Osteoblast (primary cell): ENCODE measurements at places on chromosomes 5 and 9. TPM values are rescaled to one million over a fixed set of nuclear protein-coding genes. Genes with fewer than 3 reads are reported as not detected.

The CLIC3 gene
- 1.5 and 2.5 TPM in 2 replicates for total RNA-seq

The UBE2QL1 gene
- under 0.01 and 0.29 TPM in 2 replicates for total RNA-seq

The CTSV gene
- 0.29 and 0.36 TPM in 2 replicates for total RNA-seq

The TLX3 gene
- total RNA-seq: not detected in 2 replicates

The NRG2 gene
- total RNA-seq: 0.72 and 0.88 TPM in 2 replicates

The RFX3 gene
- 1.4 and 2.9 TPM in 2 replicates for total RNA-seq

GRCh38 chr9:15909297-15909696, 356.5 kb downstream of the CCDC171 start:
- H3K4me3 ChIP-seq: no peak overlapping the region
- no peak for DNase-seq
- no peak overlapping the region for H3K27ac ChIP-seq
- no peaks in the 10 kb centered on the region for H3K36me3 ChIP-seq
- H3K4me1 ChIP-seq: no peaks in the 10 kb centered on the region
- H3K27me3 ChIP-seq: no peaks in the 10 kb centered on the region

DNA sequence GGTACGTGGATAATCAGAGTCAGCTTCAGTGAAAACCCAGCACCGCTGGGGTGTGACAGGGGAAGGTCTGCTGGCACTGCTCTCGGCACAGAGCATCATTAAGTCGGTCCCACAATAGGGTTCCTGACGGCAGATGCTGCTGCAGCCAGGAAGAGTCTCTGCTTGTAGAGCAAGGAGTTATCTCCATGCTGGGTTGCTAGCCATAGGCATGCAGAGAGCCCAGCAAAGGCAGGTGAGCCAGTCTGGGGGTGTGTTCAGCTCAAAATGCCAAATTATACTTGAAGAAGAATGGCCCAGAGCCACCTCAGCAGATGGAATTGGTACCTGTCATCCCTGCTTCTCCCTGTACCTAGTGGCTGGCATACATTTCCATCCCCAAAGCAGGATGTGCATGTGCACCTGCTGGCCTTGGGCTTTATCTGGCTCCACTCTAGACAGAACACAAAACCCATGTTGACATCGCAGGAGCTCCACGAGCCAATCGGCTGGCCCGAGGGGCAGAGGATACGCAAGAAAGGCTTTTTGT, 100.8 kb downstream of the WDR41 start:
- no peak for DNase-seq
- H3K27me3 ChIP-seq: no peaks in the 10 kb centered on the region
- no peaks in the 10 kb centered on the region for H3K36me3 ChIP-seq

DNA sequence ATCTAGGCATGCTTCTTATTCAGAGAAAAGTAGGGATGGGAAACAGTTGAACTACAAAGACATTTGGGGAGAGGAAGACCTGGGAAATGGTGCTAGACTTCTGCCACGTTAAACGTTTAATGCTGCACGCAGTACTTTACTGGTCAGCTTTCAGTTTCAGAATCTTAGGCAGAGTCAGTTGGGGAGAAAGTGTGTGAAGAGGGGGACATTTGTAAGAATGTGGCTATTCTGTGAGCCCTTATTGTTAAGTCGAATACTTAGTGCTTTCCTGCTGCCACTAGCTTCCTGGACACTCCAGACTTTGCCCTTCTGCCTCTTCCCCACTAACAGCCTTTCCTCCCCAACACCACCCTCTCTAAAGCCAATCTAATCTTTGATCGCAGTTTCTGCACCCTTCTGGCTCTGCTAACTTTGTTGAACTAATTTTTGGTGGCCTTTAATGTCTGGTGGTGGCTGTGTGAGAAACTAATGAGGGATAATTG, 6.1 kb downstream of the CYSTM1 start:
- H3K27ac ChIP-seq: peak overlapping the region; percentile 38
- no peaks in the 10 kb centered on the region for H3K27me3 ChIP-seq
- H3K4me3 ChIP-seq: peak overlapping the region; percentile 31

- peak overlapping the region; percentile 72 for H3K27ac ChIP-seq
- no peak for DNase-seq
- H3K4me1 ChIP-seq: peaks cover 55% of the 10 kb centered on the region
- no peak overlapping the region for H3K4me3 ChIP-seq
Observed at GRCh38 chr9:114900942-114901802, 29.2 kb downstream of the TNFSF8 start.

- H3K27me3 ChIP-seq: no peaks in the 10 kb centered on the region
- H3K36me3 ChIP-seq: no peaks in the 10 kb centered on the region
- no peak for DNase-seq
Observed at GRCh38 chr9:72089451-72090130, 29.2 kb upstream of the C9orf57 start.

DNA sequence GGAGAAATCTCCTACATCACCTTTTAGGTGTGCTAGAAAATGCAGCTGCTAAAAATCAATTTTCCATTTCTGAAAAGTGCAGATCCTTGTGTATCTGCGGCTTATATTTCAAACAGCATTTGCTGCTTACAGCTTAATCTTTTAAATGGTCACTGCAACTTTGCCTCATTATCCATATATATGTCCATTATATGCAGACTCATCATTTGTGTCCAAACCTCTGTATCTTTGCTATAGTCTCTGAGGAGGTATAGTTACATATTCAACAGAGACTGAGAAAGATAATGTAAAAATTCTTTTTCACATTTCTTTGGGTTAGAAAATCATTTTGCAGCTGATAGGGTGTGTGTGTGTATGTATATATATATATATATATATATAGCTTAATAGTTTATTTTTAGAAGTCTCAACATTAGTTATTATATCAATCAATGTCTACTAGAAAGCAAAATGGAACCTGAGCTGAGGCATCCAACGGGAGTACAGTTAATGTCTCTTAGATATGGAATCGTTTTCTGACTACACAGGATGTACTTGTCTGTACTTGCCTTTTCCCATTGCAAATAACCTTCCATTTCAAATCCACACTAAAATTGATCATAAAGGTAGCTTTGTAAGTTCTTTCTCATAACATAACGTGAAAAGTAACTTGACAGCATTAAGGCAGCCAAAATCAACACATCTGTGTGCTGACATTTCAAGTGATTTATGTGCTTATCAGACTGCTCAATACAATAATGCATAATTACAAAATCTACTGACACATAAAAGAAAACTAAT, 267.0 kb upstream of the HAPLN1 start:
- no peak for DNase-seq
- H3K27me3 ChIP-seq: no peaks in the 10 kb centered on the region
- H3K36me3 ChIP-seq: no peaks in the 10 kb centered on the region
- peaks cover 5% of the 10 kb centered on the region for H3K4me1 ChIP-seq
- no peak overlapping the region for H3K4me3 ChIP-seq
- H3K27ac ChIP-seq: no peak overlapping the region

GRCh38 chr5:45639040-45639439, 57.1 kb downstream of the HCN1 start:
- no peak overlapping the region for H3K4me3 ChIP-seq
- H3K27ac ChIP-seq: no peak overlapping the region
- DNase-seq: no peak
- H3K27me3 ChIP-seq: no peaks in the 10 kb centered on the region

GRCh38 chr5:151708126-151708525, 21.4 kb upstream of the SPARC start:
- no peak overlapping the region for H3K27ac ChIP-seq
- no peak for DNase-seq
- no peak overlapping the region for H3K4me3 ChIP-seq
- H3K36me3 ChIP-seq: no peaks in the 10 kb centered on the region
- no peaks in the 10 kb centered on the region for H3K4me1 ChIP-seq
- H3K27me3 ChIP-seq: no peaks in the 10 kb centered on the region

- peaks cover 21% of the 10 kb centered on the region for H3K27me3 ChIP-seq
- H3K4me1 ChIP-seq: no peaks in the 10 kb centered on the region
- no peak overlapping the region for H3K27ac ChIP-seq
- no peak overlapping the region for H3K4me3 ChIP-seq
- no peaks in the 10 kb centered on the region for H3K36me3 ChIP-seq
- DNase-seq: no peak
Observed at GRCh38 chr9:99166149-99166548, 55.6 kb downstream of the ALG2 start.

- H3K4me3 ChIP-seq: no peak overlapping the region
- H3K36me3 ChIP-seq: peaks cover 8% of the 10 kb centered on the region
- no peaks in the 10 kb centered on the region for H3K27me3 ChIP-seq
- no peaks in the 10 kb centered on the region for H3K4me1 ChIP-seq
- no peak for DNase-seq
- no peak overlapping the region for H3K27ac ChIP-seq
Observed at GRCh38 chr9:125774106-125774505, 26.9 kb downstream of the PBX3 start.

DNA sequence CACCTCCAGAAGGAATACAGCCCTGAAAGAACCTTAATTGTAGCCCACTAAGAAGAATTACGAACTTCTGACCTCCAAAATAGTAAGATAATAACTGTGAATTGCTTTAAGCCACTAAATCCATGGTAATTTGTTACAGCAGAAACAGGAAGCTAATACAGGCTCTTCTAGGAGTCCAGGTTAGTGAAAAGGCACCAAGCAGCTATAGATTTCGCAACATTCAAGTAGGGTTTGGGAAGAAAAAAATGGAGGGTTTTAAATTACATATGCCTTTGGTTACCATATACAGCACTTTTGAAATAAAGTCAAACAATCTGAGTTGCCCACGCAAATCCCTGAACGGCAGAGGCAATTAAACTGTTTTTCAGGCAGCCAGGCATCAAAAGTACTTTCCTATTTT, 1.7 kb upstream of the ACTL7A start:
- H3K27me3 ChIP-seq: no peaks in the 10 kb centered on the region
- no peak overlapping the region for H3K27ac ChIP-seq
- H3K36me3 ChIP-seq: no peaks in the 10 kb centered on the region
- no peak for DNase-seq
- peaks cover 6% of the 10 kb centered on the region for H3K4me1 ChIP-seq

GRCh38 chr9:21609506-21609905, 127.4 kb upstream of the IFNE start:
- DNase-seq: no peak
- H3K4me1 ChIP-seq: peaks cover 39% of the 10 kb centered on the region
- H3K36me3 ChIP-seq: no peaks in the 10 kb centered on the region
- no peaks in the 10 kb centered on the region for H3K27me3 ChIP-seq
- H3K27ac ChIP-seq: no peak overlapping the region
- no peak overlapping the region for H3K4me3 ChIP-seq

DNA sequence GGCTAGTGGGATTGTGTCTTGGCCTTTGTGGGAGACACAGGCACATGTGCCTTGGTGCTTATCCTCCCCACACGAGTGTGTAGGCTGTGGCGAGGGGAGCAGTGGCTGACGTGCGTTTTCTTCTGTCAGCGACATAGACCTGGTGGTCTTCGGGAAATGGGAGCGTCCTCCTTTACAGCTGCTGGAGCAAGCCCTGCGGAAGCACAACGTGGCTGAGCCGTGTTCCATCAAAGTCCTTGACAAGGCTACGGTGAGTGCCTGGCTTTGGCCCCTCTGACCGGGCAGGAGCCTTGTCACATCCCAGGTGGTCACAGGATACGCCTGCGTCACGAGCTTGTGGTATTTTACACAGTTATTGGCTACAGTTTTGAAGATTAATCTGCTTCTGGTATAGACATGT, 26.4 kb downstream of the TENT4A start:
- DNase-seq: no peak
- H3K36me3 ChIP-seq: peaks cover 63% of the 10 kb centered on the region
- H3K4me3 ChIP-seq: no peak overlapping the region
- H3K27me3 ChIP-seq: no peaks in the 10 kb centered on the region
- H3K4me1 ChIP-seq: no peaks in the 10 kb centered on the region

GRCh38 chr9:131096269-131097125, at the start of gene AIF1L:
AIF1L (plus strand) TSS chr9:131096531; CDS start chr9:131096630, 99 bp downstream.
- no peaks in the 10 kb centered on the region for H3K4me1 ChIP-seq
- H3K27me3 ChIP-seq: peaks cover 45% of the 10 kb centered on the region
- no peaks in the 10 kb centered on the region for H3K36me3 ChIP-seq
- peak within 1 kb of the TSS; percentile 28 for H3K4me3 ChIP-seq
- DNase-seq: peak; percentile 92

DNA sequence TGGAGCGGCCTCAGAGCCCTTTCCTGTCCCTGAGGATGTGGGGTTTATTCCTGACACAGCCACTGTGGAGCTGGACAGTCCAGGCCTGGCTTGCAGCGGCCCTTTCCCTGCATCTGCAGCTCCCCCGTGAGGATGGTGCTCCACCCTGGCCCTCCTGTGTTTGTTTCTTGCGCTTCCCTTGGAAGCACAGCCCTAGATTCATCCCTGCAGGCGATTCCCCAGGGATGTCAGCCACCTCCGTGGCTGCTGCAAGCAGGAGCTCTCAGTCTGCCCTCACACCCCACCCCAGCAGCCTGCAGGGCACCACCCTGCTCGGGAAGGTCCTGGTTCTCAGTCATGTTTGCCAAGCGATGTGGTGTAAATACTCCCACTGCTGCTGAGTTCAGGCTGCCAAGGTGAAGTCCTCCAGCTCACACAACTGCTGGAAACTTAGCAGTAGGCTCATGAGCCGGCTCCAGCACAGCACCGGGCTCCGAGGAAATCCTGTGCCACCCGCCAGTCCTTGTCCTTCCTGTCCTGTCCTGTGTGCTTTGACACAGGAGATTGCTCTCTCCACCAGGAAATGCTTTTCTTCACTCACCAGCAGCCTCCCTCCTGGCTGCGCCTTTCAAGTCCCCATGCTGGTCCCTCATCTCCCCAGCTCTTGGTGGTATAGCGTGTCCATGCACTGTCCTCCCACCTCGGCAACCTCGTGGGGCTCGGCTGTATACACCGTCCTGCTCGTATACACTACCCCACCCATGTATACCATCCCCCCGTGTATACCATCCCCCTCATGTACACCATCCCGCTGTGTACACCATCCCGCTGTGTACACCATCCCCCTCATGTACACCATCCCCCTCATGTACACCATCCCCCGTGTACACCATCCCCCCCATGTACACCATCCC, 16.2 kb downstream of the ROPN1L start:
- H3K27me3 ChIP-seq: peaks cover 2% of the 10 kb centered on the region
- no peak overlapping the region for H3K4me3 ChIP-seq
- peaks cover 32% of the 10 kb centered on the region for H3K4me1 ChIP-seq
- no peak overlapping the region for H3K27ac ChIP-seq
- H3K36me3 ChIP-seq: no peaks in the 10 kb centered on the region
- no peak for DNase-seq

- H3K27me3 ChIP-seq: no peaks in the 10 kb centered on the region
- DNase-seq: peak; percentile 57
- no peaks in the 10 kb centered on the region for H3K36me3 ChIP-seq
- no peak overlapping the region for H3K4me3 ChIP-seq
- no peaks in the 10 kb centered on the region for H3K4me1 ChIP-seq
- H3K27ac ChIP-seq: no peak overlapping the region
Observed at GRCh38 chr9:96436063-96436455, 13.9 kb upstream of the HABP4 start.

DNA sequence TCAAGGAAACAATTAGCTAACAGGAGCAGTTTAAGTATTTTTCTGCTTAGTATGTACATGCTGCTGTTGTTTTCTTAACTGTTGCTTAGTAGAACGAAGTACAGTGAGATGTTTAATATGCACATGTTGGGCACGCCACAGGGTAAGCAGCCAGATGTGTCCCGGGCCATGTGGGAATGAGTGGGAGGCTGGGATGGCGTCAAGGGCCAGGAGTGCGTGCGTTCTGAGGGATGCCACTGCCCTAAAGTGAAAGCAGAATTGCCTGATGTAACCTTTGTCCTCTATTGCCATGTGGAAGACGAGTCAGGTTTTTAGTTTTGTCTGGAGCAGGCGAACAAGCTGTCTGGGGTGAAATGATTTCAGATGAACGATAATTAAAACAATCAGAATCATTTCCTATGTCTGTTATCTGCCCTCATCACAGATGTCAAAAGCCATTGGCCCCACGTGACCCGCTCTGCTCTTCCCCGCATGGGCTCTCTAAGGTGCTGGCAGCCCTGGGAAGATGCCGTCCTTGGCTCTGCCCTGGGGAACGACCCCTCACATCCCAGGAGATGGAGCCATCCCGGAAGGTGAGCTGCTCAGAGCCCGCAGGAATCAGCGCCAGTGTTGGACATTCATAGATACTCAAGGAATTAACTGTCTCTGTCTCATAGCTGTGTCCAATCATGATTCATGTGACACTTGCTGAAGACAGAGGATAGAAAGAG, 356.6 kb upstream of the IRX4 start:
- no peak overlapping the region for H3K4me3 ChIP-seq
- no peaks in the 10 kb centered on the region for H3K36me3 ChIP-seq
- no peak for DNase-seq
- no peak overlapping the region for H3K27ac ChIP-seq
